ENCODE measurements at places on chromosomes 13 and 19.

- DNase-seq = peak; percentile 46
Measured at GRCh38 chr13:51689663-51689996, 105.4 kb downstream of the WDFY2 start.

DNA sequence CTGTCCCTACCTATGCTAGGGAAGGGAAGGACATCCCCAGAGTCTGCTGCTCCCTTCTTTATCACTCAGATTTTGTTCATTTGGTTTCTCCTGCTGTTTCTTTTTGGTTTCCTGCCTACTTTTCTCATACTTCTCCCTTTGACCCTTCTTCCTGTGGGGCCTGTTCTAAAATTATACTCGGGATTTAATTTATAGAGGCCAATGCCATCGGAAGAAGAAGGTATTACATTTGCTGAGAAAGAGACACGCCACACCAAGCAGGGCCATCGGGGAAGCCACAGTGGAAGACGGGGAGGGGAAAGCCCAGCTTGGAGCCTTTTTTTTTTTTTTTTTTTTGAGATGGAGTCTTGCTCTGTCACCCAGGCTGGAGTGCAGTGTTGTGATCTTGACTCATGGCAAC, 46.8 kb upstream of the FARP1 start:
- no peak for DNase-seq

DNA sequence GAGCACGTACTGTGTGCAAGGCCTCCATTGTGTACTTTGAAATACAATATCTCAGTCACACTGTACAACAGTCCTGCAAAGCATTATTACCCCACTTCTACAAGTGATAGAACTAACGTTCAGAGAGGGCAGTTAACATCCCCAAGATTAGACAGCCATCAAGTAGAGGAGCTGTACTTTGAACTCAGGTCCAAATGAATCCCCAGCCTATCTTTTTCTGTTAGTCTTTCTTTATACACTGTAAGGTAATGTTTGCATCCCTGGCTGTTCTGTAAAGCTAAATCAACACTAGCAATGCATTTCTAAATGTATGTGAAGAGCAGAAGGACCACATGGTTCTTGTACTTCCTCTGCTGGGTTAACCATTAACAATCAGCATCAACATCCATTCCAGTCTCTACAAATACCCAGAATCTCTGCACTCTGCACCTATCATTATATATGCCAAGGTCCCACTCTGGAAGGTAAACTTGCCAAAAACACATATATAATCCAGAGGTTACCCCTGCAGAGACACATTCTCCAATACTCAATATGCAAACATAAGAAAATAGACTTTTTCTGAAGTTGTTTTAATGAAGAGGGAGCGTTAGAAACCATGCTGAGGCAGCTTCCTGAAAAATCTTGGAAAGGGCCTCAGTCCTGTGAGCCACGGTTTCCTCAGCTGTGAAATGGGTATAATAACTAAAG, 182.3 kb downstream of the MZT1 start:
- no peak for DNase-seq

GRCh38 chr13:78915015-78915414, 256.1 kb upstream of the OBI1 start:
- DNase-seq = peak; percentile 0

DNA sequence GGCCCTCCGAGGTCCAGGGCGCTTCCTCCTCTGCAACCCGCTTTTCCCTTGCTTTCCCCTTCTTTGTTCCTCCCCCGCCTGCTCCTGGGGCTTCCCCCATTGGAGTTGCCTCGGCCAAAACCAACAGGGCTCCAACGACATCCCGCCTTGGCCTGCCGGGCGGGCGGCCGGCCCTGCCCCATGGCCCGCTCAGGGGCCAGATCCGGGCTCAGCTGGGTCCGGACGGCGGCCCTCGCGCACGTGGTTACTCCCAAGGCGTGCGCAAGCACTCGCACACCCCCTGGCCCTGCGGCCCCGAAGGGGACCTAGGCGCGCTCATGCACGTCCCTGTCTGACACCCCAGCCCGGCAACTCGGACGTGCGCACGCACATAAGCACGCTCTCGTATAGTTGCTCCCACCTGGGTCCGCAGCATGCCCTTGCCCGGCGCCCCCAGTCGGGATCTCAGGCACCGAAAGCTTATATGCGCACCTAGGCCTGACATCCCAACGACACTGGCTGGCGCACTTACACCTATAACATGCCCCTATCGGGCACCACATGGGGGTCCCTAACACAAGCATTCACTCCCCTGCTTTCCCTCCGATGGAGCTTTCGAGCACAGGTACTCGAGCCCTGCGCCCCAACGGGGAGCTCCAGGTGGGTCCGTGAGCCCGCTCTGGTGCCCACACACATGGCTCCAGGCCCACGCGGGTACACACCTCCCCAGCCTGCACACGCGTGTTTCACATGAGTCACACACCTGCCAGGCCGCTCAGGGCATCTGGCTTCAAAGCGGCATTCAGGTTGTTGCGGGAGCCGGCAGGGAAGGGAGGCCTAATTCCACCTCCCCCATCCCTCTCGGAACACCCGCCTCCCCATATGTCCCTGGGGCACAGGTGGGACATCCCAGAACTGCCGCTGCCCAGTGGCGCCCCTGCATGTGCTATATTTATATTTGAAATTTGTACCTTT, 15.0 kb downstream of the NFIX start:
- DNase-seq = no peak

DNA sequence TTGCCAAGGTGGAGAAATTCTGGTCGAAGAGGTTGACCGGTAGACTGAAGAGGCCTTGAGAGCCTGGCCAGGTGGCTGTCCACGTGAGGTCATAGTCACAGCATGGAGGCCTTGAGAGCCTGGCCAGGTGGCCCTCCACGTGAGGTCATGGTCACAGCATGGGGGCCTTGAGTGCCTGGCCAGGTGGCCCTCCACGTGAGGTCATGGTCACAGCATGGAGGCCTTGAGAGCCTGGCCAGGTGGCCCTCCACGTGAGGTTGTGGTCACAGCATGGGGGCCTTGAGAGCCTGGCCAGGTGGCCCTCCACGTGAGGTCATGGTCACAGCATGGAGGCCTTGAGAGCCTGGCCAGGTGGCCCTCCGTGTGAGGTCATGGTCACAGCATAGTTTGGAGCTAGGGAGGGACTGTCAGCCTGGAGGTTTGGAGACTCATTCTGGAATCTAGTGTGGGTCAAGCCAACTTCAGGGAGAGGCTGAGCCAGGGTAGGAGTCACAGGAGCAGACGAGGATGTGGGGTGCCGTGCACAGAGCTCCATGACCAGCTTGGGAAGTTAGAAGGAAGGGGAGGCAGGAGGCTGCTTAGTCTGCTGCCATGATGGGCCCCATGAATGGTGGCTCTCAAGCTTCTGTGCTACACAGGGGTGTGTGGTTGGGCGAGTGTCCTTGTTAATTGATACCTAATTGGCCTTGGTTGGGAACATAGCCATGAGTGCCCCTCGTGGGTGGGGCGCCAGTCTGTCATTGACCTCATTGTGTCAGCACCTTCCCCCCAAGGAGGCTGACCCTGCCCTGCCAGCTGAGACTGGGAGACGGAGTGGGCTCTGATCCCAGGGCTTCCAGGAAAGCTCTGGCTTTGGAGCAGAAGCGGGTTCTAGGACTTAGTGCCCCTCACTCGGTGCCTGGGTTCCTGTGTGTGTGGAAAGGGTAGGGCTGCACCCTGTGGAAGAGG, 4.0 kb downstream of the LENG9 start:
- DNase-seq = no peak

DNA sequence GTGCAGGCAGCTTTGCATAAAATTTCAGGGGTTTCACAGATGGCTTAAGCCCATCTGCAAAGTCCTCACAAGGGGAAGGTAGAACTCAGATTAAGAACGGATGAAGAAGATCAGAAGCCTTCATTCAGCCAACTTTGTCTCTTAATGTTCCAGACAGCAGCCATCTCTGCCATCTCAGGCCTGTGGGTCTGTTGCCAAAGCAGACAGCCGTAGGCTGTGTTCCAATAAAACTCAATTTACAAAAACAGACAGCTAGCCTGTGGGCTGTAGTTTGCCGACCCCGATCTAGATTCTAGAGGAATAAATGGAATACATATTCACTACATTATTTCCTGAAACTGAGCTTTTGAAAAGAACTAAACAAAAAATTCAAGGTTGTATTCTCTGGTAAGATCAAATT, 3.8 kb downstream of the DCUN1D2 start:
- DNase-seq = no peak

- no peak for DNase-seq
Measured at GRCh38 chr19:58395220-58395978, at the start of gene RNF225. TSS of gene RNF225 (plus strand) at chr19:58395656. CDS start at chr19:58396090, 434 bp downstream.

- DNase-seq = no peak
Measured at GRCh38 chr19:3186891-3187661, 1.3 kb downstream of the NCLN start.

DNA sequence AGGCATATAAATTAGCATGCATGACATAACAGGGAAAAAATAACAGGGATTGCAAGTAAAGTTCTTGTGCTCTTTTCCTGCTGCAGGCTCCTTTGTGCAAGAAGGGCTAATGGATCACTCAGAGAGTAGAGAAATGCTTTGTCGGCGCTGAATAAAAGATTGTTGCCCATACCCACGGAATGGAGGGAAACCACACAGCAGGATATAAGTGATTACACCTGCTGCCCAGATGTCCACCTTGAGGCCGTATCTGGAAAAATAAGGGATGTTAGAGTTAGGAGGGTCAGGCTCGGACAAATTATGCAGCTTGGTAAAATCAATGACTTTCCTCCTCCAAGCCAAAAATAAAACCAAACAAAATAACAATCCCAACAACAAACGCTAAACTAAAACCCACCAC, 322.3 kb downstream of the DCLK1 start:
- DNase-seq = no peak

DNA sequence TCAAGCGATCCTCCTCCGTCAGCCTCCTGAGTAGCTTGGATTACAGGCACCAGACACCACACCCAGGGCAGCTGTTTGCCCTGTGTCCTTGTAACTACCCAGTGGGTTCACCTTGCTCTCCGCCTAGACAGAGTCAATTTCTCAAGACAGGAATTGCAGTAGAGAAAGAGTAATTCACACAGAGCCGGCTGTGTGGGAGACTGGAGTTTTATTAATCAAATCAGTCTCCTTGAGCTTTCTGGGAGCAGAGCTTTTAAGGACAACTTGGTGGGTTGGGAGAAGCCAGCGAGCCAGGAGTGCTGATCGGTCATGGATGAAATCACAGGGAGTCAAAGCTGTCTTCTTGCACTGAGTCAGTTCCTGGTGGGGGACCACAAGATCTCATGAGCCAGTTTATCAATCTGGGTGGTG, 20.6 kb upstream of the ADGRE1 start:
- no peak for DNase-seq

DNA sequence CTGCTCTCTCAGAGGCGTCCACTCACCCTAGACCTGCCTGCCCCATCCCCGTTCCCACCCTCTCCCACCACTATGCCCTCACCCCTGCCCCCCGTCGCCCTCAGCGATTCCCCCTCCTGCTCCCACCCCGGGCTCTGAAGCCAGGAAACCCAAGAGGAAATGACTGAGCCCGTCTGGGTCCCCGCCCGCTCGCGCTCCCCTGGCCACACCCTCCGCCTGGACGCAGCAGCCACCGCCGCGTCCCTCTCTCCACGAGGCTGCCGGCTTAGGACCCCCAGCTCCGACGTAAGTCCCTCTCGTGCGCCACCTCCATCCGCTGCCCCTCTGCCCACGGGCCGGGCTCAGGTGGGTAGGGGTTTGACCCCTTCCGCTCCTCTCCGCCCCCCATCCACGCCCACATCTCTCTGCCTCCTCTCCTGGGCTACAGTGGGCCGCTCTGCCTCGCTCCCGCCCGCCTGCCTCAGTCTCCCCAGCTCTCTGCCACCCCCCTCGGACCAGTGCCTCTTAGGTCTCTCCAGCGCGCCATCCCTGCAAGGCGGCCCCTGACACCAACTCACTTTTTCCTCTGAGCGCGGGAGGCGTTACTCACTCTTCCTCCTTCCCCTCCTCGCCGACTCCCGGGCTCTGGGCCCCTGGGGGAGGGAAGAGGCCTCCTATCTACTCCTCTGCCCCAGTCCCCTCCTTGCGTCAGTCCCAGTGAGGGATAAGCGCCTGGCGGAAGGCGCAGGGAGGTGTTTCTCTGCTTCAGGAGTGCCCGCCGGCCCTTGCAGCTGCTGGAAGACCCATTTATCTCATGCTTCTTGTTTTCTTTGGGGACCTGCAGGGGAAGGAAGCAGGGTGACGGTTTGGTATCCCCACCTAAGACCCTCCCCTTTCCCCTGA, at the start of gene FXYD5:
TSS of gene FXYD5 (plus strand) at position 211 of the 882 bp plus-strand sequence. CDS start 816 bp downstream, outside the sequence.
- peak; percentile 86 for DNase-seq

- DNase-seq = no peak
Measured at GRCh38 chr13:114228176-114228575, 6.5 kb upstream of the CDC16 start.

- no peak for DNase-seq
Measured at GRCh38 chr13:106499113-106499512, 36.3 kb downstream of the EFNB2 start.

DNA sequence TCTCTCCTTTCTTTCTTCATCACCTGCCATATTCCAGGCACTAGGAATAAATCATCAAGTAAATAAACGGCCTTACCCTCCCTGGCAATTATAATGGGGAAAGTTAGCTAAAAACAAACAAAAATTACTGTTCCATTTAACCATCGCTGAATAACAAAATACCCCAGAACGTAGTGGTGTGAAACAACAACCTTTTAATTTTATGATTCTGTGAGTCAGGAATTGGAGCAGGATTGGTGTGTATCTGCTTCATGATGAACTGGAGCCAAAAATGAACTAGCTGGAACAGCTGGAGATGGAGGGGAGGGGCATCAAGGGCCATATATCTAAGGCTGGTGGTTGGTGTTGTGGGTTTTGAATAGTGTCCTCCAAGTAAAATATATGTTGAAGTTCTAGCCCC, 3.7 kb upstream of the CADM4 start:
- DNase-seq = no peak

- DNase-seq = peak; percentile 68
Measured at GRCh38 chr13:33262062-33262487, 23.5 kb downstream of the STARD13 start.

GRCh38 chr13:75830842-75831241, 194.7 kb downstream of the LMO7 start:
- peak; percentile 62 for DNase-seq

DNA sequence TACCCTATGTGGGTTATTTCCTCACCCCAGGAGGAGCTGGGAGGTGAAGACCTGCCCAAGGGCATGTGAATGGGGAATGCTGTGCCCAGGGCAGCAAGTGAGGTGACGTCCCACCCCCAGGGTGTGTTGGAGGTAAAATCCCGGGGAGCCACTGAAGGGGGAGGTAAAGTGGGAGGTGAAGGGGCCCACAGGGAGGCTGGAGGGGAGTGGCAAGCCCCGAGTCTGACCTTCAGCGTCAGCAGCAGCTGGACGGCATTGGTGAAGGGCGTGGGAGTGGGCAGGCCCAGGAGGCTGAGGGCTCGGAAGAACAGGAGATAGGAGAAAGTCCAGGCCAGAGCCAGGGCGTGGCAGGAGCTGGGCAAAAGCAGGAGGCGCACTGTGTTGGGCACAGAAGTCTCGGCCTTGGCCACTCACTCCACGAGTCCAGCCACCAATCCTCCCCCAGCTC, 2.4 kb downstream of the MBOAT7 start:
- DNase-seq = no peak

- no peak for DNase-seq
Measured at GRCh38 chr19:33501693-33502356, 19.8 kb downstream of the PEPD start.

DNA sequence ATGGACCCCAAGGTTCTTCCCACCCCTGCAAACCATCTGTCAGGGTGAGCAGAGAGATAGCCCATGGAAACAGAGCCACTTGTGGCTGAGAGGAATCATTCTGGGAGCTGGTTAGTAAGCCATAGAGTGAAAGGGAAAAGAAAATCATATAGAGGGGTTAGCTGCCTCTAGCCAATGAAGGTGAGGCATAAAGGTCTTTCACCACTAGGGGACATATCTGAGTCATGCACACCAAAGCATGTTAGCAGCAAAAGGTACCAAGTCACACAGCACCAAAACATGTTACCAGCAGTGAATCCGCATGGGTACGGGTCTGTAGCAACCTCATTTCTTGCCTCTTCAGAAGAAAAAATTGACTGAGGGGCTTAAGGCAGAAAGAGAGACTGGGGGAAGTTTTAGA, 76.7 kb upstream of the ZNF43 start:
- DNase-seq = no peak

All from cardiac fibroblast (primary cell).